ENCODE measurements at places on chromosomes 4 and X.
A peak's percentile ranks its signal among the peaks of the same experiment; 100 is the strongest.

DNA sequence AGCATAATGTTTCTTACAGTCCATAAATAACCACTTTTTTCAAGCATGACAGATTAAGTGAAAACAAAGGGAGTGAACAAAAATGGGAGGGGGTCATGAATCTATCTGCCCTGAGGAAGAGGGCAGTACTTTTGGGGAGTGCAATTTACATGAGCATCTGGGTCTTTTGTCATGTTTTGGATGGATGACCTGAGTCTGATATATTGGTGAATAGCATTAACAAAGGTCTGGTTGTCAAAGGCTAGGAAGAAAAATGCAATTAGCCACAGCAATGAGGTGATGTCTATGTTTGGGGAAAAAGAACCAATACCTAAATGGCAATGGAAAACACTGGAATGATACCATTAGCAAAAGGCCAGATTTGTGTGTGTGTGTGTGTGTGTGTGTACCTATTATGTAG lies 15.1 kb upstream of the MAD2L1 start:
- no peak for DNase-seq

GRCh38 chr4:55612341-55612740 lies 20.3 kb upstream of the PDCL2 start:
- DNase-seq = no peak

DNA sequence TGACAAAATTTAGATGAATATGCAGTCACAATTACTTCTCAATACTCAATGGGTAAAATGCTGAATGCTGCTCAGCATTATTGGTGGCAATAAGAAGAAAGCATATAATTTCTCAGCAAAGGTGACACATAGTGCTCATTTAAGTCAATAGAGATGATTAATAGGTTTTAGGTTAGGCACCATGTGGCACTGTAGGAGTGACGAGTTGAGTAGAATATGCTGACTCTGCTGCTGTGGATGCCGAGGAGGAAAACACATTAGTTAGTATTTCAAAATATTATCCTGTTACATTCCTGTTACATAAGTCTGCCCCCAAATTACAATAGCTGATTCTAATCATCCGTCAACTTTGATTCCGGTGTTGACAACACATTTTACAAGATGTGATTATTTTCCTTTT lies 13.7 kb upstream of the CXCL5 start:
- DNase-seq = no peak

GRCh38 chrX:154355776-154356140 lies 18.7 kb downstream of the FLNA start:
- no peak for DNase-seq

DNA sequence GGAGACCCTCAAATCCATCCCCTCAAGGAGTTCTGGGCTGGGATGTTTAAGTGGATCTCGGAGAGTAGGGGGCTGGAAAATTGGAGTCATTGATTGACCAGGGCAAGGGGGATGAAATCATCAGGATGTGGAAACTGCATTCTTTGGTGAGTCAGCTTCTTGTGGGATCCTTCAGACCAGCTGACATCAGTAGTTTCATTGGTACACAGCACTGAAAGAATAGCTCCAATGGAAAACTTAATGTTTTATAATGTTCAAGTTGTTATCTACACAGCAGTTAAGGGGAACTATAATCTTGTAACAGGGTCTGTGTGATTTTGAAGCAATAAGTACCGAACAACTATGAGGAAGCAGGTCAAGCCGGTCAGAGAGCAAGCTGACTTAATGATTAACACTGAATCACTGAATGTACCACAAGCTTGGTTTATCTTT lies 506.1 kb downstream of the RPA4 start:
- DNase-seq = peak; percentile 13

DNA sequence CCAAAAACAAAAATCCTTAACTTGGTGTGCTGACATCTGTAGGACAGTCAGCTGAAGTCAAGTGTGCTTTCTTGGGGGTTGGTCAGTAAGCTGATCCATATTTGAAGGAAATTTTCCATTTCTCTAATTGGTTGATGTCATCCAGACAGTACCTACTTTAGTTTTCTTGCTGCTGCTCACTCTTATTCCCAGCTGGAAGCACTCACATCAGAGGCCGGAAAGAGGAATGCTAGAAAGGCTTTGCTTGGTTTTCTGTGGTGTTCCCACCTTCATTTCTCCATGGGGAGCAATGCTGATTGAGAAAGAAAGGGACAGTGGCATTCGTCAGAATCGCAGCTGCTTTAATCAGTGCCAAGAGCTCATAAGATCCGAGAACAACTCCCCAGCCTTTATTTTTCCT lies 227.0 kb downstream of the C4orf33 start:
- no peak for DNase-seq

DNA sequence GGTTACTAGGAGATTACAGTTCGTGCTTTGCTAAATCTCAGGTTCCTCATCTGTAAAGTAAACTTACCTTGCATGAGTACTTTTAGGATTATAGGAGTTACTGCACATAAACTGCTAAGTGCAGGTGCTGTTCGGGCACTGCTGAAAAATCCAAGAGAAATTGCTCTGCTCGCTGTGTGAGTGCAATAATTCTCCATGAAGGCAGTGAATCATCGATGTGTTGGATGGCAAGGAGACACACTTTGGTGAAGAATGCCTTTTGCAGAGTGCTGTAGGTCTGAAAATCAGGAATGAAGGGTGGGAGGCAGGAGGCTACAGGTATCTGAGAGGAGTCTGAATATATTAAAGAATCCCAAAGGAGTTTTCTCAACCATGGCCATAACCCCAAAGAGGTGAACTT lies 113.0 kb downstream of the CHIC2 start:
- no peak for DNase-seq

DNA sequence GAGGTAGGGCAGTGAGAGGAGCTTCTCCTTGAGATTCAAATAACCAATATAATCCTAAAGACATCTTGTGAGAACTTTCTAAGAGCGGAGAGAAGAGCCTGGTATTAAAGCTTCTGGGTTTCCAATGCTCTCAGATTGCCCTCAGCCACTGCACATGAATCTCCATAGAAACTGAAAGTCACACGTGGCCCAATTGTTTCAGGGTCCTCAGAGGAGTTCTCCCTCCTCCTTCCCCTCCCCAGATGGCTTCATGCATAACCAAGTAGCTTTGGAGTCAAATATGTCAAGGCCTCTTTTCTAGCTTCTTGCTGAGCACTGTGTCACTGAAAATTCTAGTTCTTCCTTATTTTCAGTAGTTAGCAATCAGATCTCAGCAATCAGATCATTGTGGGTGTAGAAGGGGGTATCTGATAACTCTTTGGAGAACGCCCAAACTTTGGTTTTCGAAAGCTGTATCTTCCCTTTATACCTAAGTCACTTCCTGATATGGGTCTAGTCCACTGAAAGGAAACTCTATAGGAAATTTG lies 2.2 kb downstream of the BTK start:
- peak; percentile 51 for DNase-seq

- DNase-seq = no peak
Observed at GRCh38 chr4:2913168-2913567, 50.0 kb downstream of the NOP14 start.

- no peak for DNase-seq
Observed at GRCh38 chr4:48913346-48913745, 6.8 kb upstream of the OCIAD2 start.

GRCh38 chrX:102515975-102516941 lies at the start of gene TMSB15A:
TMSB15A (minus strand) TSS chrX:102516739.
- DNase-seq = no peak

- DNase-seq = no peak
Observed at GRCh38 chr4:11428231-11428898, at the start of gene HS3ST1. HS3ST1 (minus strand) TSS chr4:11428894; CDS start chr4:11400005, 28,889 bp downstream.

DNA sequence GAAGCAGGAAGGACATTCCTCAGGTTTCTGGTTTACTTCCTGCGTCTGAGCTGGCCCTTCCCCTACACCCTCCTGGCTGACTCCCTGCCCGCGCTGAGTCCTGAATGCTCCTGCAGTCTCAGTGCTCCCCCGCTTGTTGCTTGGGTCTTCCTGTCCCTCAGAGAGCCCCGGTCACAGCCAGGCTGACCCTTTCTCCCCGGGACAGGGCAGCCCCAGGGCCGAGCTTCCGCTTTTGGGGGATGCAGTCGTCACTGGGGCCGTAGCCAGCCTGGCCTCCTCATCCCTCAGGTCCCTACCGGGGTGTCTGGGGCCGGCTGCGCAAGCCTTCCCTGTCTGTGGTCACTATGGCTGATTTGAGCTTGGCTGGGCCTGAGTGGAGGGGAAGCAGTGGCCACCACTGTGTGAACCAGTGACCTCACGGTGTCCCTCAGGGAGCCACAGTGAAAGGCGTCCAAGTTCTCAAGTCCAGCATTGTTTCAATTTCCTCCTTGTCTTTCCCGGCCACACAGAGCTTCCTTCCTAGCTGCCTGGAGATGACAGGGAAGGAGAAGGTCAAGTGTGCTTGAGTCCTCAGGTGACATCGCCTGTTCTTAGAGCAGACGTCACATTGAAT lies 34.1 kb upstream of the ASMTL start:
- no peak for DNase-seq

GRCh38 chr4:20666012-20666860 lies 34.0 kb upstream of the PACRGL start:
- no peak for DNase-seq

GRCh38 chr4:37983951-37984350 lies 23.8 kb downstream of the PTTG2 start:
- no peak for DNase-seq

- DNase-seq = no peak
Observed at GRCh38 chrX:30065226-30065625, 150.1 kb upstream of the MAGEB2 start.

- no peak for DNase-seq
Observed at GRCh38 chrX:42107495-42108488, 184.4 kb upstream of the CASK start.

GRCh38 chr4:141410839-141411238 lies 190.1 kb downstream of the ZNF330 start:
- DNase-seq = no peak

GRCh38 chr4:165489786-165490185 lies 111.0 kb downstream of the CPE start:
- DNase-seq = no peak

DNA sequence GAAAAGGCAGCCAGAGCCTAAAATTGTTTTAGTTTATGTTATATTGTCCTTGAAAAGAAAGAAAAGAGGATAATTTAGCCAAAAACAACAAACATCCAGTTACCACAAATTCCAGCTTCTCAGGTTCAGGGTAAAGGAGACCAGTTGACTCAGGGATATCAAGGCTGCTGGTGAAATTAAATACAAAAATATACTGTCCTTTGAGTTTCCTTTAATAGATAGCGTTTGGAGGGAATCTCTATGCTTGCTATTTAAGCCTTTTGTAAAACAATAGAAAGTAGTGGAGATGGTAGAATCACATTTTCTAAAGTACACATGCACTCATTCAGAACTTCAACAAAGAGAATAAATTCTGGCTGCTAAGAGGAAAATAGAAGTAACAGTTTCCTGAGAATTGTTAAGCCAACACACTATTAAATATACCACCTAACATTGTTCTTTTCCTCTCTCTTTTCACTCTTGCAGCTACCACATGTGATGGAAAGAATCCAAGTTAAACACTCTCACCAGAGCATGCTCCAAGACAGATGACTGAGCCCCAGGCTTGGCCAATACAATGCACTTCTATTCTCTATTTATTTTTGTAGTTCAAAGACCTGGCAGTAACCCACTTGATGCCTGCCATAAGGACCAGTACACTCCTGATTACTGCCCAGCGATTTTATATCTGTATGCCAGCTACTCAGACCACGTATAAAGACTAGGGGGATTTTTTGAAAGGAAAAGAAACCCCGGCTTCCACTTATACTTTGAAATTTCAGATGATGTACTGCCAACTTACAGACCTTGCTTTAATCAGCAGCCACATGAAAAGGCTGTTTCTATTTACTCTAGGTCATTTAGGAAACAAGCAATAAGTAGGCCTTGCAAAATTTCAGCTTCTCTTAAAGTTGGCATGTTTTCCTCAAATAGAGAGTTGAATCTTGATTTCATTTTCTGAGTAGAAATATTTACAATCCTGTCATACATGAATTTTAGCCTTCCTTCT lies 756.9 kb downstream of the FAT4 start:
- DNase-seq = no peak

DNA sequence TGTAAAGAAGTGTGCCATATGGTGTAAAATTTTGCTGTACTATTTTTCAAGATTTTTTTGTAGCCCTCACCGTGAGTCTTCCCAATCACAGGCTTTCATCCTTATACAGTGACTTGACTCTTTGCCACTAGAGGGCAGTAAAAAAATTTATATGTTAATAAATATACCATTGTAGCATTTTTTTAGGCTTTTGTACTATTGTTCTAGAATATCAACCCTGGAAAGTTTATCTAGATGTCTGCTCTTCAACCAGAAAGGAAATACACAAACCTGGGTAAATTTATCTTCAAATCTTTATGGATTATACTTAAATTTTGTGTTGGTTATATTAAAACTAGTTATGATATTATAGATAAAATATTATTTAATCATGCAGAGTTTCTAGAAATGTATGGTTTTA lies 235.3 kb downstream of the TENM3 start:
- peak; percentile 26 for DNase-seq

- no peak for DNase-seq
Observed at GRCh38 chr4:157300701-157301100, 80.2 kb downstream of the GRIA2 start.

DNA sequence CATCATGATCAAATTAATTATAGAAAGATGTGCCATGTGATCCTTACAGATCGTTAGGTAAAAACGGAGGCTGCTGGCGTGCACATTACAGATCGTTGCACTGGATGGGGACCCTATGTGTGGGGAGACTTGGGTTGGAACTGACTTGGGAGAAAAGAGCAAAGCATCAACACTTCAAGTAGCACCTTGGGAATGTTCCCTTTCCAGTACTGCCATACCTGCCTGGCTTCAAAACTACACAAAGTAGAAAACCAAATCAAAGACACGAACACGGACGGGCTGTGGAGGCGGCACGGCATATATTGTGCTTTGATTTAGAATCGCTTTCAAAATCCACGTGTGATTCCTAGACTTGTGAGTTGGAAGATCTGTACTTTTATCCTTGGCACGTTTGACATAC lies 898 bp downstream of the CMC4 start:
- DNase-seq = peak; percentile 25

DNA sequence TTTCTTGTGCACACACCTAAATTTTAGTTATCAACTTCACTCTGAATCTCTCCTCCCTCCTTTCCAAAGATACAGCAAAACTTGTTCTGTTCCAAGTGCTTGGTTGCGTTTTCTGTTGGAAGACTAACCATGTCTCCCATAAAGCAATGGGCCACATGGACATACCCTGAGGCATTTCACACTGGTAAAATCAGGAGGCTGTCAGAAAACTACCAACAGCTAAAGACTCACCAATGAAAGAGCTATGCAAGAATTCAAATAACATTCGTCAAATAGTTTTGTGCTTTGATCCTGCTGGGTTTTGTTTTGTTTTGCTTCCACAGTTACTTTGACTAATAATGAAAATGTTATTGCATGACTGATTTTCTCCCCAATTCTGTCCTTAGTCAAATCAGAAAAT lies 46.0 kb downstream of the PHEX start:
- DNase-seq = no peak

- peak; percentile 64 for DNase-seq
Observed at GRCh38 chrX:23694606-23695005, 27.3 kb downstream of the PRDX4 start.

GRCh38 chr4:80361329-80361900 lies 25.9 kb downstream of the CFAP299 start:
- peak; percentile 41 for DNase-seq

- no peak for DNase-seq
Observed at GRCh38 chrX:74291577-74291963, 12.4 kb upstream of the ZCCHC13 start.
